ENCODE measurements at places on chromosomes 16 and 17.

DNA sequence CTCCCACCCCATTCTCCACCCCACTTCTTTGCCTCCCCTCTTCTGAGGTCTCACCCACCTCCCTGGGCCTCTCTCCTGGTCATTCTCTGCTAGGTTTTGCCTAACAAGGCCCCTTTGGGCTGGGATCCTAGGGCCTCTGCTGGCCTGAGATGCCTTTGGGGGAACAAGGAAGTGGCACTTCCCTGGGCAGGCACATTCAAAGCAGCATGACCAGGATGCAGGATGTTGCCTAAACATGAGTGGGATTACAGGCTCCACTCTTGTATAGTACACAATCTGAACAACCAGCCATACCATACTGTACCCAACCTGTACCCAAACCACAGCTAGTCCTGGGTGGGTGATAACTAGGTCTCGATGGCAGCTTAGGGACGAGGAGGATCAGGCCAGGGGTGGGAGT is 9.0 kb downstream of the GALK1 start:
- DNase-seq = no peak

DNA sequence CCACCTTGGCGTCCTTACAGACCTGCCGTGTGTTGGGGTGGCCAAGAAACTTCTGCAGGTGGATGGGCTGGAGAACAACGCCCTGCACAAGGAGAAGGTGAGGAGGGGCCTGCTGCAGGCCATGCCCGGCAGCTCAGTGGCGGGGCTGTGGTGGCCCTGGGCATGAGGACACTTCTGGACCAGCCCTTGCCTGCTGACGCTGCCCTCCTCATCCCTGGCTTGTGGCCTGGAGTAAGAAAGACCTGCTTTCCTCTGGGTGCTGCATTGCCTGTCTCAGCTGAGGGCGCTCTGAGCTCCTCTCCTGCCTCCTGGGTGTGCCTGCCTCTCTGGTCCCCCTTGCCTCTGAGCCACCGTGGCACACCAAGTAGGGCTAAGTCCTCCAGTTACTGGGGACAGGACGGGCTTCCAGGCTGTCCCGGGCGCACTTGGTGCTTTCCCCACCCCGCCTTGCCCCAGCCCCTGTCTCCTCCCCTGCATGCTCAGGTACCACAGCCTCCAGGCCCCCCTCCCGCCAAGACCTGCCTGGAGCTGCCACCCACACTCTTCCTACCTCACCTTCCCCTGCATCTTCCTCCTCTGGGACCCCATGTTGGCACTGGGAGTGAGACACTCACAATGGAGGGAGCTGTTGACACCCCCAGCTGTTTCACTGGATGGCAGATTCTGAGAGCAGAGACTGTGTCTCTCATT is 8.7 kb downstream of the ENDOV start:
- no peak for DNase-seq

GRCh38 chr17:9329251-9329921 is 246.2 kb downstream of the STX8 start:
- DNase-seq = no peak

DNA sequence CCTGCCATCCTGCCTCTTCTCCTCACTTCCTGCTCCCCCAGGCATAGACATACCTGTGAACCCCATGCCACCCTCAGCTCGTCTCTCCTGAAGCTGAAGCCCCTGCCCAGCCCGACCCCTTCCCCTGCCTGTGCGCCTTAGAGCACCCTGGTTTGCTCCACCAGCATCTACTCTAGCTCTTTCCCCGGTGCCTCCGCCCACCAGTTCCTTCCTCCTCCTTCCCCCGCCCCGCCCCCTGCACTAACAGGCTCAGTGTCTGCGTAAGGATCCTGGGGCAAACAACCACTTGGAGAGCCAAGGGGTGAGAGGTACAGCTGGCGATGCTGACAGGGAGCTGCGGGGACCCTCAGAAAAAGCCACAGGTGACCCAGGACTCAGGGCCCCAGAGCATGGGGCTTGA is 1.9 kb downstream of the GPR142 start:
- no peak for DNase-seq

GRCh38 chr16:23374721-23375510 is 72.8 kb downstream of the SCNN1B start:
- no peak for DNase-seq

DNA sequence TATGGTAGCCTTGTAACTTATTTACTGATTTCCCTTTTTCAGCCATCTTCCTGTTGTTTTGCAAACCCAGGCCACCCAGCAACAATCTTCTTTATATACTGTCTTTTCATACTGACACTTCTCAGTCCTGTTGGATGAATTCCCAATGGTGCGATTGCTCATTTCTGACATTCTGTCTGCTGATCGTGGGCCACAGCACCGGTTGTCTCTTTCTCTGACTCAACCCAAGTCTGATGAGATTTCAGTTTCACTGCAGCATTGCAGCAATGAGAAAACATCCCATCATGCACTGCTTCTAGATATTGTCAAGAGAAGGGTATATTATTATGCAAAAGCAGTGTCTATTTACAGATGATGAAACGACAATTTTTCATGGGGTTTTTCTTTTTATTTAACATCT is 349.2 kb upstream of the HSBP1 start:
- no peak for DNase-seq

- DNase-seq = no peak
Observed at GRCh38 chr17:42122371-42123303, at the start of gene HSPB9. TSS of gene HSPB9 (plus strand) at chr17:42122804. CDS start at chr17:42122851, 47 bp downstream.

GRCh38 chr16:88928405-88929090 is 48.5 kb downstream of the CBFA2T3 start:
- no peak for DNase-seq

- no peak for DNase-seq
Observed at GRCh38 chr17:18381953-18382245, 4.3 kb downstream of the EVPLL start.

DNA sequence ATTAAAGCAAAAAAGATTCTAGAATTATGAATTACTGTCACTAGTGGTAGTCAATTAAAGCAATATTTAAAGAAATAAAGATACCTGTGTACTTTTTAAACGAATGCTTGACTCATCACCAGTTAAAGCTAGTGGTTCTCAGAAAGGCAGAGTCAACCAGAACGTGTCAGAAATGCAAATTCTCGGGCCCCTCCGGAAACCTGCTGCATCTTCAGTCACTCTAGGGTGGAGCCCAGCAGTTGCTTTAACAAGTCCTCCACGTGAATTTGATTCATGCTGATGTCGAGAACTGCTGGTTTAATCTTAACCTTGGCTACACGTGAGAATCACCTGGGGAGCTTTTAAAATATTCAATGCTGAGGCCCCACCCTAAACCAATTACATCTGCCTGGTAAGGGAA is 169.8 kb upstream of the SDK2 start:
- DNase-seq = no peak

DNA sequence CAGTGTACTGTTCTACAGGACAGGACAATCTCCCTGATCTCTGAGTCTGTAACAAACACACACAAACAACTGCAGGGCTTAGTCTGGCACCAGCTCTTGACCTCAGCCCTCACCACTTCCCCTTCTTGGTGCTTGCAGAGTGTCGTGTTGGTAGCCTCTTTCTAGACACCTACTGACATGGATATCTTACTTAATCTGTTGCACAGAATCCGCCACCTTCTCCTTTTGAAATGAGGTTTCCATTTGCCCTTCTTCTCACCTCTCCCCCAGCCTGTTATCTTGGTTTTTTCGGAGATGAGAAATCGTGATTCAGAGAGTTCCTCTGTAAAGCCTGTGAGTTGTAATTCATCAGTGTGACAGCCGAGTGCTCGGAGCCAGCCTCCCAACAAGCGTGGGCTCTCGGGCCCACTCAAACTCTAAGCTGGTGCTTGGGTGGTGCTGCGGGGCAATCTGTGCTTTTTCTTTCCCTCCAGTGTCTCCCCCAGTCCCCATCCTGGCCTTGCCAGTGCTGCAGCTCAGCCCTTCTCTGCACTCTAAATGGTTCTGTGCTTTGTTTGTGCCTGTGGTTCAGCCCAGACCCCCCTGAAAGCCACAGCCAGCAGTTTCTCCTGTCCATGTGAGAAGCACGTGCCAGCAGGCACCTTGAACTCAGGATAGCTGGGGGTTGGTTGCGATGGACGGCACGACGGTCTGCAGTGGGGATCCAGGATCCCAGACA is 28.1 kb downstream of the KIAA0513 start:
- DNase-seq = no peak

DNA sequence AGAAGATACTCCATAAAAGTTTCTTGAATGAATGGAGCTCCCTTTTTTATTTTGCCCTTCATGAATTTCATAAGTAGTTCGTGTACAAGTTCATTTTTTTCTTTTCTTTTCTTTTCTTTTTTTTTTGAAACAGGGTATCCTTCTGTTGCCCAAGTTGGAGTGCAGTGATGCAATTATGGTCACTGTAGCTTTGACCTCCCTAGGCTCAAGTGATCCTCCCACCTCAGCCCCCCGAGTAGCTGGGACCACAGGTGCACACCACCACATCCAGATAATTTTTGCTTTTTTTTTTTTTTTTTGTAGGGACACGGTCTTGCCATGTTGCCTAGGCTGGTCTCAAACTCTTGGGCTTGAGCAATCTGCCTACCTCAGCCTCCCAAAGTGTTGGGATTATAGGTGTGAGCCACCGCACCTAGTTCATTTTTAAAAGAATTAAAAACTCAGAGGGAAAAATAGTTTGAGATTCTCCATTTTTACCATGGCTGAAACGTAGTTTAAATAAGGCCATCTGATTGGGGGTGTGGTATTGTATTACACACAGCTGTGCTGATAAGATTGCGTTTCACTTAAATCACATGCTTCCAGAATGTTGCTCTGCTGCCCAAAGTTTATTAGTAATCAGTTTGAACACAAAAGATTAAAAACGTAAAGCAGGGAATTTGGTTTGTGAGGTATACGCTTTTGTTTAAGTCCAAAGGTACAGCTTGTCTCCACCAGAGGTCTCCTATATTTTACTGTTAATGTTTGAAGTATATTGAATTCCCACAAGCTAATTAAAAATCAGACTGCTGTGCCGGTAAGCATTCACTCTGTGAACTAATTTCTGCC is 154.1 kb downstream of the SOCS1 start:
- DNase-seq = no peak

GRCh38 chr16:81513204-81514040 is 68.8 kb downstream of the CMIP start:
- DNase-seq = no peak

Data from NCI-H2107 (cell line).